ENCODE measurements at places on chromosomes 2 and 18.
A peak's percentile ranks its signal among the peaks of the same experiment; 100 is the strongest.

DNA sequence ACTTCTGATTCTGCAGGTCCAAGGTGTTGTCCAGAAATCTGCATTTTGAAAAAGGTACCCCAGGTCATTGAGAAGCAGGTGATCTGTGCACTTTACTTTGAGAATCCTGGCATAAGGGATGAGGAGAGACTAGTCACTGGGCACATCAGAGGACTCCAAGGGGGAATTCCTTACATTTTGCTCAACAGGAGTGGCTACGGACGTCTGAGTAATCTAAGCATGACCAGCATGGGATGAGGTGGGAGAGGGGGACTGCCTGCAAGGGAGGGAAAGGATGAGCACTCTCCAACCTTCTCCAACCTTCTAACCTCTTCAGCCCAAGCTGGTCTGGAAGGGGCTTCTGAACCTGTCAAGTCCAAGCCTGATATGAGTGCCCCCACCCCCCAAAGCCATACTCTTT, 55.5 kb downstream of the MARCHF4 start:
- DNase-seq, result no peak

DNA sequence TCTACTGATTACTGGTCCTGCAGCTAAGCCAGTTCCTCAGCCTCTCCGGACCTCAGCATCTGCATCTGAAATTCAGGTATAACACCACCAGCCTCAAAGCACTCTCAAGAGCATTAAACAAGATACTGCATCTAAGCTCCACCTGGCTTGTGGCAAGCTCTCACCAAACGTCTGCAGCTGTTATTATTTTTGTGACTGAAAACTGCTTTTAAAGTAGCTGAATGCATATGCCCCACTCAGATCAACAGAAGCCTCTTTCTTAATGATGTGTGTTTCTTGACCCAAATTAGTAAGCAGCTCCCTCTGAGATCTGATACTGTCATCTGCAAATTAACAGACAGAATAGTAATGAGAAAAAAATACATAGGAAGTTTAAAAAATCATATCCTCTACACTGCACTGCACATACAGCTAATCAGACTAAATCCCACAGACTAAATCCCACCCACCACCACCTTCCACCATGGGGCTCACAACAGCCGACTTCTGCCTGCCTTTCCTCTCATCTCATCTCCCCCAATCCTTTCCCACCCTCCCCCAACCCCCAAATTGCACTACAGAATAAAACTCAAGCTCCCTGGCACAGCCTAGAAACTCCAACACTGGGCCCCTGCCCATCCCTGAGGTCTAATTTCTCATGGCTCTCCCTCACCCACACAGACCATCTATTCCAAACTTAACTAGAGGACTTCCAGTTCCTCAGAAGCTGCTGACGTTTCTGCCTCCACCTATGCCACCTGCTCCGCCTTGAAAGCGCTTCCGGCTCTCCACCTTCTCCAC, 52.9 kb downstream of the TMEM163 start:
- DNase-seq, result no peak

DNA sequence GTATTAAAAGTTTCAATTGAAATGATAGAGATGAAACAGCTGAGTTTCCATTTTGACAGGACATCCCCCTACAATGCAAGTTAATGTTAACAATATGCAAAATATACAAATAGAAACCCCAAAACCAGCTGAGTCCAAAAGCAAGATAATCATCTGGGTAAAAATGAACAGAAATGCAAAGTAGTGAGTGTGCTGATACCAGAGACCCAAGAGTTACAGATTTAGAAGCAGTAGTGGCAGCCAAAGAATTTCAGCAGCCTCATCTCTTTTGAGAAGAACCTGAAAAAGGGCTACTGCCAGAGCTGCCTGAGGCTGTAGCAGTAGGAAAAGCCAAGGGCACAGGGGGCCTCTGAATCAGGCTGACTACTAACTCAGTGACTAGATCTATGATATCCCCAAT, 82.6 kb downstream of the THADA start:
- no peak for DNase-seq

DNA sequence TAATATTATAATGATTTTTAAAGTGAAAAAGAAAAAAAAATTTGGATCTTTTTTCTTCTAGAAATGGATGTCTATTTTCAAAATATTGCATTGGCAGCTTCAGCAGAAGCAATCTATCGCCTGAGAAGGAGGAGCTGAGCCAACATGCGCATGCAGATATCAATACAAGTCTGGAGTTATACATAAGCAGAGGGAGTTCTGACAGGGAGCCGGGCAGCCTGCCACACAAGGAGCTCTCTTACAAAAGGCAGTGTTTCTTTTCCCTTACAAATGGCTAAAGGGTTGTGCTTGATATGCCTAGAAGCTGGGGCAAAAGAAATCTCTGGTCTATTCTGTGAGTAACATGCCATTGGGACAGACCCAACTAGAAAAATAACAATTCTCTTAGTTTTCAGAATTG, 291.9 kb upstream of the TRIB2 start:
- no peak for DNase-seq

DNA sequence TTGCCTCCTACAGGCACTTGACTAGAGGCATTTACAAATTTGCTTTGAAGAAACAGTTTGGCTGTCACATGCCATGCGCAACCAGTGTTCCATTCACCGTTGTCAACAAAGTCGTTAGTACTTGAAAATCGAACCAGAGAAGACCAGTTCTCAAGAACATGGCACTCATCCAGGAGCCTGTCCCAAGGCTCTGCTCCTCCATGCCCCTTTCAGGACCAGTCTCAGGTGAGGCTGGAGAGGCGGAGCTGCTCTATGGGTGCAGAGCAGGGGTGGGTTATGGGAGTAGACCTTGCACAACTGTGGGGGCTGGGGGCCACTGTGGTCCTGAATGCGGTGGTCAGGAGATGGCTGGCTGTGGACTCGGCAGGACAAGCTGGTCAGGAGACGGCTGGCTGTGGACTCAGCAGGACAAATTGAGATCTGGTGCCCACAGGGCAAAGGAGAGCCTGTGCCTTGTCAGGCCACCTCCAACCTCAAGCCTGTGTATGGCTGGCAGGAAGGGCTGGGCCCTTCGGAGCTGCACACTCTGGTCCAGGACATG, 12.3 kb upstream of the ATP9B start:
- no peak for DNase-seq

DNA sequence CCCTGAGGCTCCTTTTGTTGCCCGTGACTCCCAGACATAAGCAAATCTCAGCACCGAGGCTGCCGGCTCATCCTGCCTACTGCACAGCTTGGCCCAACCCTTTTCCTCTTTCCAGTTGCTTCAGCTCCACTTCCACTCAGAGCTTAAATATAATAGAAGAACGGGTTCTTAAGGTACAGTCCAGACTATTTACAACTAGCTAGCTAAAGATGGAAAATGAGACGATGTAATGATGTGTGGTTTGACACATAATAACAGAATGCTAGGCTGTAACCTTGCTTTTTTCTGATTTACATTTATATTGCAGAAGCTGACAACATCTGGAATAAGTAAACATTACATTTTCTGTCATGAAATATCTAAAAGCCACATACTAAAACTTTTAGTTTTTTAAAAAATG, 26.9 kb upstream of the ATP9B start:
- no peak for DNase-seq

DNA sequence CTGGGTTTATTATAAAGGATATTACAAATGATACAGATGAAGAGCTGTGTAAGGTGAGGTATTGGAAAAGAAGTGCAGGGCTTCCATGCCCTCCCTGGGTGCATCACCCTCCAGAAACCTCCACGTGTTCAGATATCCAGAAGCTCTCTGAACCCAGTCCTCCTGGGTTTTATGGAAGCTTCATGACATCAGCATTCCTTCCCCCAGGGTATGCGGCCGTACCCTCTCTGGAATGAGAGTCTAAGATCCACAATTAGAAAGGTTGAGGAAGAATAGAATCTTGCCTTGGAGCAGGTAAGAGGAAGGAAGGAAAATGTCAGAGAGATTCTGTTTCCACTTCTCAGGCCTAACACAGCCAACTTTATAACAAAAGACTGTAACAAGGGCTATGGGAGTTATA, 208.2 kb upstream of the DCC start:
- DNase-seq, result no peak

DNA sequence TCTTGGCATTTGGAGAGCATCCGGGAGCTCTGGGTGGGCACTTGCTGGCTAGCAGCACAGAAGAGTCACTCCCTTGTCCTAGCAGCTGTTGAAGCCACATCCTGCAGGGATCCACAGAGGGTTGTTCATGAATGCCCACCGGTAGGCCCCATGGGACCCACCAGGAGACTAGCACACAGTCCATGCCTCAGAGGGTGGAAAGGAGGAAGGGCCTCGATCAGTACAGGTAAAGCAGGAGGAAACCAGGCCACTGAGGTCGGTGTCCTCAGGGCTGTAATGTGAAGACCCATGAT, 205.8 kb downstream of the SEPTIN10 start:
- DNase-seq, result no peak

- no peak for DNase-seq
Observed at GRCh38 chr2:231058761-231059550, 2.3 kb downstream of the PSMD1 start.

DNA sequence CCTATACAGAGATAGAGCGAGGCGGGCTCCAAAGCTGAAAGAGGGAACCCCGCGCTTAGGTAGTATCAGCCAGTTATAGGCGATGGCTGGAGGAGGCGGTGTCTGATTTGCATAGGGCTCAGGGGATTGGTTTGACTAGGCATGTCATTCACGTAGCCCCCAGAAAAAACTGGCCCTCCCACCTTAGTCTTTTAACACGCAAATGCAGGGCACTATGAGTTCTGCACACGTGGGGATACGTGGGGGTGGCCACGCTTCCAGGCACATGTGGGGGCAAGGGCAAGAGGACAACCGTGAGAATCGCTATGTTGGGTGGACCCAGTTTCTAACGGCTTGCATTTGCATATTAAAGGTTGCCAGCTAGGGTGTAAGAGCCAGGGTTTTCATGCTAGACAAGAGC, 56.7 kb upstream of the MSTN start:
- peak; percentile 41 for DNase-seq

GRCh38 chr2:105403783-105404698, 5.2 kb upstream of the FHL2 start:
- no peak for DNase-seq

- no peak for DNase-seq
Observed at GRCh38 chr2:214035091-214035852, 375.6 kb upstream of the VWC2L start.

DNA sequence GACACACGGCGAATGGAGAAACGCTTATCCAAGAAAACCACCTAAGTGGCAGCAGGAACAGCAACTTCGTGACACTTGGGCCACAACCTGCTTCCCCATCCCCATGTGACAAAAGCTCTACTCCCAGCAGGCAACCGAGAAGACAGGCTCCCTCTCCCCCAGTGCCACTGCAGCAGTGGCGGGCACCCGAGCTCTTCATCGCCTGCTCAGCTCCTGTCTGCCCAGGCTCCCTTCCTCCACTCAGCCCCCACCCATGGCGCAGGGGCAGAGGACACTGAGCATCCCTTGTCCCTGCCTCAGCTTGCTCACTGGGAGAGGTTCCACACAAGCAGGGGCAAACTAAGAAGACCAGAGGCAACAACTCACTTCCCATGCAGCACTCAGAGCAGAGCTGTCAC, 22.9 kb downstream of the SLC66A2 start:
- DNase-seq, result no peak

DNA sequence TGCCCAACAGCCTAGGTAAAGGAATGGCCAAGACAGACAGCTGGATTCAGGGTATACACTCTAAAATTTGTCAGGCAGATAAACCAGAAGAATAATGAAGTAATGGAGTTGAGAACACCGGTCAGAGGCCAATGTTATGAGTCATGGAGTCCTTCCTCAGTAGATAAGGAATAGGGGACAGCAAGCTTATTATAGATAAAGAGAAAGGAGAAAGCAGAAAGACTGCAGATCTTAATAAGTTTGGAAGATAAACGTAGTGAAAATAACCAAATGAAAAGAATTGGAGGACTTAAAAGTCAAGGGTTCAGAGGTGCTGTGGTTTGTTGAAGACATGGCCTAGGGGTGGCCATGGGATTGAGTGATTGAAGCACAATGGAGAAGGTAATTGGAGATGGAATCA, 63.5 kb upstream of the NFE2L2 start:
- DNase-seq, result no peak

- DNase-seq, result no peak
Observed at GRCh38 chr2:46389417-46389916, 89.9 kb upstream of the TMEM247 start.

- DNase-seq, result no peak
Observed at GRCh38 chr2:234203135-234203984, 152.9 kb downstream of the SPP2 start.

GRCh38 chr18:79504034-79504433, 108.3 kb downstream of the NFATC1 start:
- no peak for DNase-seq

DNA sequence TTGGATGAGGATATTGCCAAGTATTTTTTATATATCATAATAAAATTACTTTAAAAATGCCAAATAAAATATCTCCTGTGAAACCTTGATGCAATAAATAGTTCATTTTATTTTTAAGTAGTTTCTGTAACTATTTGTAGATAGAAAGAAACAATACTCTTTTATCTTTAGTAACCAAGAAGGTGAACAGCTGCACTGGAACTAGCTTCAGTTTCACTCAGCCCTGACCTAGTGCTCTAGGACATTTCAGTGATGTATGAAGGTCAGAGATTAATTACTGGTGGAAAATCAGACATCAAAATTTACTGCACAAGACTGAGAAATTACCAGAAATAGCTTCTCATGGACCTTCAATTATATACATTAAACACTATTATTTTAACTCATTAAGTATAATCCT, 1305.0 kb downstream of the CNTNAP5 start:
- no peak for DNase-seq

DNA sequence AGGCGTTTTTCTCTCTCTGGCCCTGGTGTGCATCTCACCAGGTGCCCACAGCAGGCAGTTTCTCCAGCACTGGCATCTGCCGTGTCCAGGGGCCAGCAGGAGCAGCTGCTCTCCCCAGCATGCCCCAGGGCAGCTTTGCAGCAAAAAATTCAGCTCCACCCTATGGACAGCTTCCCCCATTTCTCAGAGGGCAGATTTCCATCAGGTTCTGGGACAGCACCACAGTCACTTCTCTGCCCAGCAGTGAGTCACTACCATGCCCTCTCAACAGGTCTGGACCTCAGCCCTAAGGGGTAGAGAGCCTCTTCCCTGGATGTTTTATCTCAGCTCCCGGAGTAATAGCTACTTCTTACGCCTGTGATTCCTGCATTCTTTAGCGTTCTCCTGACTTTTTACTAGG, 170.2 kb upstream of the RAB12 start:
- no peak for DNase-seq
